Activated T-cell treated with anti-CD3 and anti-CD28 coated beads for 1 hour (primary cell): ENCODE measurements at places on chromosomes 12 and 14.

DNA sequence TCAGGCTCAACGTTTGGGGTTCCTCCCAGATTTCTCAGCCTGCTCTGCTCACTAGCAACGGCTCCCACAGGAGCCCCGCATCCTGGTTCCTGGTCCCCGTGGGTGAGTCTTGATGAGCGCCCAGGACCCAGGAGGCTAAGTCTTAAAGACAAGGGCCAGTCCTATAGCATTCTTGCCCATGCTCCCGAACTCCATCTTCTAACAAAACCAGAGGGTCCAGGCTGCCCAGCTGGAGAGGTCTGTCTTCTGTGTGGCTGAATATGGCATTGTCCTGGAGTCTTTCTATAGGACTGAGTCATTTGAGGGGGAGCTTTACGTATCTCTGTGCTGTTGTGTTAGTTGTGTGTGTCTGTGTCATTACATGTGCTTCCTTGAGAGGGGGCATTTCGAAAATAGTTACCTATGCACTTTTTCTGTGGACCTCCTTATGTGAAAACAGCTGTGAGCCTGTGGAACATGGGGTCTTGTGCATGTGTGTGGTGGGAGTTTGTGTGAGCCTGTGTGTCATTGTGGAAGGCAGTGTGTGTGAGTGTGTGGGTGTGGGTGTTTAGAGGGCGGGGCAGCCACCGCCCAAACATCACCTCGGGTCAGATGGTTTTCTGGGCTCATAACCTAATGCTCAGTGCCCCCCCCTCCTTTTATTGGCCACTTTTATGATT, 9.1 kb upstream of the TBX5 start:
- DNase-seq = no peak

- DNase-seq = no peak
Observed at GRCh38 chr12:5846950-5847349, 98.1 kb downstream of the ANO2 start.

DNA sequence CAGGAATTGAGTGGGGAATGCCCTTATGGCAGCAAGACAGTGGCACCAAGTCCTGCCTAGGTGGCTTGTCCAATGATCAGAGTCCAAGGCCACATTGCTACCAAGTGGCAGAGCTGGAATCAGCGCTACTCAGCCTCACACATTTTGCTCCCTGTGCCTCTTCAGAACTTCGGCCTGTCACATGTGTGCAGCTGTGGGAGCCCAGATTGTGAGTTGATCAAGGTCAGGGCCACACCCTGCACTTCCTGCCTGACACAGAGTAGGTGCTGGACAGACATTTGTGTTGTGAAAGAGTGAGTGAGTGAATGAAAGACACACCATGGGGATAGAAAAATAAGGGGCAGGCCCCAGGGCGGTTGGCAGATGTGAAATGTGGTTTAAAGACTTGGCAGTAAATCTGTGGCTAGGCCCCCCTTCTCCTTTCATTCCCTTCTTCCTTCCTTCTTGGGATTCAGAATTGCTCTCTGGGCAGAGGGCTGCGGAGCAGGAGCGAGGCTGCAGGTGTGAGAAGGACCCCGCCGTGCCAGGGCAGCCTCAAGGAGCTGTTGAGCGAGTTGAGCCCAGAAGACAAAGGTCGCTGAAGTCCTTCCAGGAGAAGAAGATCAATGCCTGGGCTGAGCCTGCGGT, 83.5 kb downstream of the SLC25A47 start:
- DNase-seq = no peak

GRCh38 chr14:89723930-89724627, 230.5 kb downstream of the EFCAB11 start:
- DNase-seq = no peak

- no peak for DNase-seq
Observed at GRCh38 chr14:71588028-71588427, 344.2 kb upstream of the RGS6 start.

- DNase-seq = no peak
Observed at GRCh38 chr12:62533755-62534107, 67.1 kb downstream of the MON2 start.

DNA sequence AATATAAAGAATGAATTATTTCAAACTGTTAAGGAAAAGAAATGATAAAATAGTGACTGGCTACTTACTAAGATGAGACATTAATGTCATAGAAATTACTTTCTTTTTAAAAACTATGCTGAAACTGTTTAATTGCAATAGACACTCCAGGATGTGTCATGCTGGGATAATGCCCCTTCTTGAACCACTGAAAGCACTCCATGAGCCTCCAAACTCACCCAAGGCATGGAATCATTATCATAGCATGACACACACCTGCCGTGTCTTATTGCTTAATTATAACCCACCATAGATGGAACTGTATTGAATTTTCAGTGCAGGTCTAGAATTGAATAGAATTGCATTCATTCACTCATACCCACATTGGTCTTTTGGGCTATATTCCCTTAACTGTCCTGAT, 4.3 kb downstream of the MBIP start:
- DNase-seq = no peak

DNA sequence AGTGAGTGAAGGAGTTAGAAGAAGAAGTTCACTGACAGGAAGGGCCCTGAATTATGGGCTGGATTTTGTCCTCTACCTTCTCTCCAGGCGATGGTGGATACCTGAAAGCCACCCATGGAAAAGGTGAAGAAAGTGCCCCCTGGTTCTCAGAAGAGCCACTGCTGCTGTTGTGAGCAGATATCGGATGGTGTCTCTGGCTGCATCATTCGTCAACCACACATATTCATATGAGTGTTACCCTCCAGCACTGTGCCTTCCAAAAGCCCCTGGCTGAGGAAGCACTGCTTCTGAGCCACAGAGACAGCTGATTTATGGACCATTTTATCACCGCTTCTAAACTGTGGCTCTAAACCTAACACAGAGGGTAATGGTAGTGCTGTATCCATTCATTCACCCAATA, 2.0 kb upstream of the ACTN1 start:
- no peak for DNase-seq

DNA sequence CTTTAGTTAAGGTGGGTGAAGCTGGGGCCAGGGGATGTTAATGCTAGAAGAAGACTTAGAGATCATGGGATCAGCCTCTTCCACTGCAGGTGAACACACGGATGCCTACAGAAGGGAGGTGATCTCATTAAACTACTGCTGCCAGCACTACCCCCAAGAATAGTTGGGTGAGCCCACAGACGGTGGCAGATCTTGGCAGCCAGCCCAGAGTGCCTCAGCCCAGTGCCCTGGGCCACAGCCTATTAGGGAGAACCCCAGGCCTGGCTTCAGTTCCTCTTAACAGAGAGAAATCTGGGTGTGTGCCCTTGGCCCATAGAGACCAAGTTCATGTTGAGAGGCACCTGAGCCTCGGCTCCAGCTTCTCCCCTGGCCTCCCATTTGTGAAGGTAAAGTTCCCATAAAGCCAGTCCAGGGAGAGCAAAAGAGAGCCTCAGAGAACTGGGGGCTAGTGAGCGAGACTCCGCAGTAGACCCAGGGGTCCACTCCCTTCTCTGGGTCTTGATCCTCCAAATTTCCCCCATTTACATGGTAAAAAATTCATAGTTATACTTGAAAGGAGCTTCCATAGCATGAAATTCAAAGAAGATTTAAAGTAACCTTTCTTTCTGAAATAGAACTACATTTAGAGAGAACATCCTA, 125.0 kb upstream of the CCND2 start:
- peak; percentile 26 for DNase-seq

DNA sequence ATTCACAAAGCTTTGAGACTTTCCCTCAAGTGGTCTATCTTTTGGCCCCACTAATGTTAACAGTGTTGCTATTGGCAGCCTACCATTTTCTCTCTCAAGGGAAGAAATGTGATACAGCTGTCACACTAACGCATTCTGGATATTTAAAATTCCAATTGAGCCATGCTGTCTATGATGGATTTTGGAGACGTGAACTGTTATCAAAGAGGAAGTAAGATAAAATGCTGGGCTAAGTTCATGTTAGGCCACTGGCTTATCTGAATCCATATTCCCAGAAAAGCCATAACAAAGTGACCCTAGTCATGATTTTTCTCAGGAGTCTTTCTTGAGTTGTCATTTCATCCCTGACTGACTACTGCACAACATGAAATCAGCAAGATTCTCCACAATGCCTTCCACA, 200.2 kb downstream of the PHLDA1 start:
- no peak for DNase-seq

GRCh38 chr12:27431185-27431584, 15.4 kb upstream of the SMCO2 start:
- no peak for DNase-seq
